ENCODE measurements at places on chromosomes 12 and 14.

GRCh38 chr12:67881565-67881964, 107.7 kb upstream of the IFNG-AS1 start:
- no peak for DNase-seq

DNA sequence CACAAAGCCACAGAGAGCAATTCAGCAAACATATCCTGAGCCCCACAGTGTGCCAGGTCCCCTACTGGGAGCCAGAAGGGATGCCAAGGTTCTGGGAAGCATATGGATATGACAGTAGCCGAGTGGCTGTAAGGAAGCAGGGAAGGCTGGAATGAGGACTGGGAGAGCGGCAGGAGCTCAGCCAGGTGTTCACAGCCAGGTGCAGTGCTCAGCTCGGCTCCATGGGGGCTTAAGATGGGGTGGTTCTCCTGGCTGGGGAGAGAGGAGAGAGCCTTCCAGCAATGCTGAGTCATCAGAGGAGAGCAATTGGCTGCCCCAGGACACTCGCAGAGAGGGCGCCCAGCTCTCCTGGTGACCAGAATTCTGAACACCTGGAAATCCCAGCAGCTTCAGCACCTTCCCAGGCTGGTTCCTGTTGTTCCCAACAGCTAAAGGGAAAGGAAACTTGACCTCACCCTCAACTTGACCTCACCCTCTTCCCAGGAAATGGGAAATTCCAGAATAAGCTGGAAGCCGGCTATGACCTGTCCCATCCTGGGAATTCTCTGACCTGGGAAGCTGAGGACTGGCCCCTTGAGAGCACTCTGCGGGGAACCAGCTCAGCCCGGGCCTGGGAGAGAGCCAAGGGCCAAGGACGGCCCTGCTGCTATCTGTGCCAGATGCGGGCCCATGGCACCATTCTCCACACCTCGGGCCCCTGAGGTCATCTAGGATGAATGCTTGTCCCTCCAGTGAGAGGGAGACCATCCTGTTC, 34.6 kb downstream of the SLC6A12 start:
- no peak for DNase-seq

DNA sequence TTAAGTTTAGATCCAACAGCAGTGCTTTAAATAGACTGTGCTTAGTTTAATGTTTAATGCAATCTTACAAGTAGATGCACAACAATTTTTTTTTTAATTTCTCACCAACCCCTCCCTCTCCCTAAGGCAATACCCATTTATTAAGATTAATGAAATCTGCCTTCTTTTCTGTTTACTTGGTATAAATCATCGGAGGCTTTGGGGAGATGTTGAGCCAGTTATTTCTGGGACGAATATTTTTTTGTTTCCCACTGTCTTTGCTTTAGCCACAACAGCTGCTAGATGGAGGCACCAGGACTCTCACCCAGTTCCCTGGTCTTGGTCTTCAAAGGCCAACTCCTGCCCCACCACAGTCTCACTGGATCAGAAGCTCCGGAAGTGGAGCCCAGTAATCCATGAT, 113.4 kb downstream of the PLXNC1 start:
- DNase-seq = no peak

- no peak for DNase-seq
Observed at GRCh38 chr14:72986857-72987256, 40.0 kb downstream of the ZFYVE1 start.

- DNase-seq = peak; percentile 73
Observed at GRCh38 chr12:124510301-124510970, 57.0 kb downstream of the NCOR2 start.

GRCh38 chr12:78293059-78293686, 462.5 kb downstream of the NAV3 start:
- no peak for DNase-seq

DNA sequence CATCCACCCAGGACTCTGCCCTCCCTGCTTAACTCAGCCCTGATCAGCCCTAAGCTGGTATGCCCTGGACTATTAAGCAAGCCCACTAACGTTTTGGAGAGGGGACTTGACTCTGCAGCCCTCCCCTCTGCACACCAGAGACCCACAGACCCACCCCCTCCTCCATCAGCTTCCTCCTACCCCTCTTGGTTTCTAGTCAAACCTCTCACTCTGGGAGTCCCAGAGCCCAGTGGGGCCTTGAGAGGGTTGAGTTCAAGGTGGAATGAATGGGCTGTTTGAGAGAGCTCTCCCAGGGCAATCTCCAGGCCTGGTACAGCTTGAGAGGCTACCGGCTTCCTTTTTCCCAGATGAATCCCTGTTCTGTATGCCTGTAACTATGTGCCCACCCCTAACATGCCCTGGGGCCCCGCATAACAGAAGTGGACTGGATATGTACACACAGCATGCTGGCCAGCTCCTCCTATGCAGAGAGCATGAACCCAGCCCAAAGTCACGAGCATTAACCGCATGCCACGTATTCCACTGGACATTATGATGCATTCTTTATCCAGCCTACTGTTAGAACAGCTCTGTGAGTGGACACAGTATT, 43.6 kb downstream of the IRF2BPL start:
- DNase-seq = no peak

DNA sequence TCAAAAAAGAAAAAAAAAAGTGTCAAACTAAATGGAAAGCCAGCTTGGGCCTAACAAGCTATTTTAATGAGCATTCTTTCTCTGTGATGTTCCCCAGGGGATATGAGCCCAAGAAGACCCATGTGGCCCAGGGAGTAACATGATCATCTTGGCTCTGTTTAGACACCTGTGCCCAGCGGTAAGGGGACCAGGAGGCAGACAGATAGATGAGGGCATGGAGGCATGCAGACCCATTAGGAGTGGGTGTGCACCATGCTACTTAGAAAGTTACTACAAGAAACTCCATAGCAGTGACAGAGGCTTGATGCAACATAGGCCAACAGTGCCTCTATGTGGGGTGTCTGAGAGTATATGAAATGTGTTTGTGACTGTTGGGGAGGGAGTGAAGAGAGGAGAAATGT, 3.1 kb upstream of the CREBL2 start:
- DNase-seq = no peak

DNA sequence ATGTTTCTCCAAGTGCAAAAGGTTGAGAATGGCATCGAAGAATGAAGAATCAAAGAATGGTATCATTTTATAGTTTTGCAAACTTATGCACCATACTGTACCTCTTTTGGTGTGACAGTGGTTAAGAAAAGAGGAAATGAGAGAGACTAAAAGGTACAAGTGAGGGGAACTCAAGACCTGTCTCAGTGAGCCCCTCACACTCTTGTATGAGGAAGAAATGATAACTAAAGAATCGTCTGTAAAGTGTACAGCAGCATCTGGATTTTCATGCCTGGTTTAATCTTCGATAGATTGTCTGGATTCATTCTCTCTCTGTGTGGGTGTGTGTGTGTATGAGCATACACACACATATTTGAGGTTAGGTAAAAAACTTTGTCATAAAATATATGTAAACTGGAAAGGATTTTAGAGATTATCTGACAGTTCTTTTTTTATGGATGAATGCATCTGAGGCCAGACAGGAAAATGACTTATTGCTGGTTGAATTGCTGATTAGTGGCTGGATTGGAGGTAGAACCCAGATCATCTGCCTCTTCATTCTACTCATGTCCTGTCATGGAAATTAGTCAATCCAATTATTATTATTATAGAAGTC, 16.0 kb upstream of the SLC38A2 start:
- DNase-seq = no peak

- no peak for DNase-seq
Observed at GRCh38 chr12:11746024-11746771, 96.7 kb downstream of the ETV6 start.

DNA sequence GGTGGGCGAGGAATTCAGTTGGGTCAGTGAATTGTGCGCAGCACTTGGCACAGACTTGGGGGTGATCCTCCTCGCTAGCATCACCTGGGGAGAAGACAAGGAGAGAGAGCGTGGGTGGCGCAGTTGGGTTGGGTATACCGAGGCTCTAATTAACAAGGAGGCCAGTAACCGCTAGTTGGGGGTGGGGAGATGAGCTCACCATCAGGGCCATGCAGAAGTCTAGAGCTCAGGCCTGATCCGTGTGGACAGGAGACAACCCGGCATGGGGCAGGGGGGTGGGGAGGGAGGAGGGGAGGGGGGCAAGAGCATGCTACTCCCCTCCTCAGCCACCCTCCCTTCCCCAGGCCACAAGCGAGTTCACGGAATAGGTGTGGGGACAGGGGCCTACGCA, 580 bp downstream of the SALL2 start:
- no peak for DNase-seq

DNA sequence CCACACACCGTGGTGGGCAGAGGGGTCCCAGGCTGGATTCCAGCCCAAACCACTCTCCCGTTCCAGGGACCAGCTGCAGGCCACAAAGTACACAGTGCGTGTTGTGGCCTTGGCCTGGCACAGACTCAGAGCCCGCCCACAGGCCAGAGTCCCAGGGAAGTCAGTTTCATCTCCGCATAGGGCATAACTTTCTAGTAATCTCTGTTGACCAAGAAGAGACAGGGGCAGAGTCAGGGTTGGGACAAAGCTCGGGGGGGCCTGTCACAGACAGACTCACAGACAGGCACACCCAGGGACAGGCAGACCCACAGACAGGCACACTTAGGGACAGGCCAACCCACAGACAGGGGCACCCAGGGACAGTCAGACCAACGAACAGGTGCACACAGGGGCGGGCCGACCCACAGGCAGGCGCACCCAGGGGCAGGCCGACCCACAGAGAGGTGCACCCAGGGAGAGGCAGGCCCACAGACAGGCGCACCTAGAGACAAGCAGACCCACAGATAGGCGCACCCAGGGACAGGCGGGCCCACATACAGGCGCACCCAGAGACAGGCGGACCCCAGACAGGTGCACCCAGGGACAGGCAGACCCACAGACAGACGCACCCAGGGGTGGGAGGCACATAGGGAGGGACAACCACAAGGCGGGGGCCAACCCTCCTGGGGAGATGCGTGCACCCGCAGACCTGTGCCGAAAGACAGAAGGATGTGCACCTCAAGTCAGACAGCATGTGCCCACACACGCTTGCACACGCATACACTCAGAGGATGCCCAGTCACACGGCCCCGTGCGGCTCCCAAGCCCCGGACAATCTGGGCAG, 323.3 kb upstream of the RTL1 start:
- no peak for DNase-seq

GRCh38 chr12:61282790-61283575, 977.2 kb upstream of the USP15 start:
- no peak for DNase-seq

- DNase-seq = no peak
Observed at GRCh38 chr14:49483268-49483667, 102.9 kb downstream of the RPS29 start.

DNA sequence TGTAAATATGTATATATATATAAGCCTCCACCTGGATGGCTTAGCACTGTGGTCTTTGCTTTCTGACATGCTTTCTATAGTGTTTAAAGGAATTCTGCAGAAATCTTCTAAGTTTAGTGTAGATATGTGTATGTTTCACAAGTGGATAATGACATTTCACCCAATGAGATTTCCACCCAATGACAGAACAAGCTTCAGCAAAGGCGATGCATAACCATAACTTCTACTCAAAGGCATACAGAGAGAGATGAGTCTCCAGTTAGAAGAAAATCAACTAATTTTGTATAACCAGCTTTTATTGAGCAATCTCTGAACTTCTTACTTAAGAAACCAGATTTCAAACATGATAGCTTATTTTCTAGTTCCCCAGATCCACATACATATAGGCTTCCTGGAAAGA, 134.0 kb downstream of the DYRK2 start:
- no peak for DNase-seq

DNA sequence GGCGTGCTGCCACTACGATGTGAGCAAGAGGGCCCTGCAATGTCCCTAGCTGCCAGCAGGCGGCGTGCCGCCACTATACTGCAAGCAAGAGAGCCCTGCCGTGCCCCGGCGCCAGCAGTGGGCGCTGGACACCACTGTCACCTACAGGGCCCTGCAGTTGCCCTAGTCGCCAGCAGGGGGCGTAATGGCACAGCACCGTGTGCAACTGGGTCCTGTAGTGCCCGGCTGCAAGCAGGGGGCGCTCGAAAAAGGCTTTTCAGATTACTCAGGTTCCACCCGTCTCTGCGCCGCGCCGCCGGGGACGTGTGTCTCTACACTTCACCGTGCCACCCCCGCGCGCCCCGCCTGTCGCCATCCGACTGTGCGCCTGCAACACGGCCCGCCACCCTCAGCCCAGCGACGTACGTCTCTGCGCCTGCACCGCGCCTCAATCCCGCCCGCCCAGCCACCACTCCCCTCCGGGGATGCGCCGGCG, 1356.9 kb downstream of the TMEM121 start:
- DNase-seq = no peak

DNA sequence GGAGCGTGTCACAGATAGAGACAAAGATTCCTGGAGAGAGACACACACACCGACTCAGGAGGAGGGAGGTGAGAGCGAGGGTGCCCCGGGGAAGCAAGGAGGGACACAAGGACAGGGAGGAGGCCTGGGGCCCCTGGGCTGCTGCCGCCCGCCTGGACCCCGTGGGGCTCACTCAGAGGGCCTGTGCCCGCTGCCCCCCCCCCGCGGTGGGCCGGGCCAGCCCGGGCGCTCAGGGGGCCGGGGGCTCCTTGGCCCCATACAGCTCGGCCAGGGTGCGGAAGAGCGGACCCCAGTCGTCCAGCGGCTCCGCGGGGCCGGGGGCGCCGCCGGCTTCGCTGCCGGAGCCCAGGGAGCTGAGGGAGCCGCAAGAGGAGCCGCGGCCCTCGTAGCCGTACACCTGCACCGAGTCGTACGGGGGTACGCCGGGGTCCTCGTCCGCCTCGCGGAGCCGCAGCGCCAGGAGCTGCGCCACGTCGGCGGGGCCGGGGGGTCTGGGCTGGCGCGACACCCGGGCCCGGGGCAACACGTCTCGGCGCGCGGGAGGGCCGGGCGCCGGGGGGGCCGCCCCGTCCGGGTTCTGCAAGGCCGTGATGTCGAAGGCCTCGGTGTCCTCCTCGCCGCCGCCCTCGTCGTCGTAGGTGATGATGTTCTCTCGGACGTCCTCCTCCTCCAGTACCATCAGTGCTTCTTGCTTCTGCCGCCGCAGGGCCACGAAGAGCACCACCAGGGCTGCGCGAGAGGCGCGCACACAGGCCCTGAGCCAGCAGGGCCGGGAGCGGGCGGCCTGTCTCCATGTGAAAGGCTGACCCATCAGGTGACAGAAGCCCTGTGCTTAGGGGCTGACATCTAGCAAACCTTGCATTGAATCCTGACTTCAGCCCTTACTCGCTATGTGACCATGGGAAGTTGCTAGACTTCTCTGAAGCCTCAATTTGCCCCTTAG, 6.0 kb downstream of the PSMB11 start:
- no peak for DNase-seq
